ENCODE measurements at places on chromosomes 11 and 22.

GRCh38 chr11:36931139-36931538 lies 333.1 kb upstream of the RAG2 start:
- DNase-seq: no peak

DNA sequence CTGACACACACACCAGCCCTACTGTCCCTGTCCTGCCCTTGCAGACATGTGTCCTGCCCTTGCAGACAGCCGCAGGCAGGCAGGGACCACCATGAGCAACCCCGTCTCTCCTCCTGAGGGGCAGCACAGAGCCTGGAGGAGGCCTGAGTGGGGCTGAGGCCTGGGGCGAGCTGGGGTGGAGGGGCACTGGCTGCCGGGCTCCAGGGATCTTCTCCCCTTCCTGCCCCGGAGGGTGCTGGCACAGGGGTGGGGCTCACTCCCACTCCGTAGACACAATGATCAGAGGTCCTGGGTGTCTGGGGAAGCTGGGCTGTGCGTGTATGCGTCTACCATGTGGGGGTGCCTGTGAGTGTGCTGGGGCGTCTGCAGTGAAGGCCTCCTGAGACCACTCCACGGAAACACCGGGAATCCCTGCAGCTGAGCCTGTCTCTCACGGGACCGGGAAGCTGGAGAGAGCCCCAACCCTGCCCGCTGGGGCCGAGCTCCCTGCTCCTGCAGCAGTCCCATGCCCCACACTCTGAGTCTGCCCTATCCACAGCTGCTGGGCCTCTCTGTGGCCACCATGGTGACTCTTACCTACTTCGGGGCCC lies 588 bp downstream of the TSPAN32 start:
- DNase-seq: no peak

- DNase-seq: no peak
These were observed 41.9 kb downstream of the ATG16L2 start for GRCh38 chr11:72856065-72856464.

- DNase-seq: no peak
These were observed 24.0 kb upstream of the P2RY2 start for GRCh38 chr11:73194034-73194507.

- DNase-seq: no peak
These were observed 30.7 kb downstream of the SERPINH1 start for GRCh38 chr11:75592715-75593114.

GRCh38 chr11:70935006-70935768 lies 317.2 kb downstream of the SHANK2 start:
- no peak for DNase-seq

GRCh38 chr11:13308704-13309103 lies 31.1 kb downstream of the BMAL1 start:
- DNase-seq: no peak

GRCh38 chr11:35031867-35032266 lies 107.1 kb upstream of the CD44 start:
- no peak for DNase-seq

- no peak for DNase-seq
These were observed 2.0 kb downstream of the KCNJ11 start for GRCh38 chr11:17386331-17387084.

GRCh38 chr22:46465345-46465720 lies 72.1 kb downstream of the CELSR1 start:
- no peak for DNase-seq

GRCh38 chr11:116601814-116602636 lies 170.8 kb downstream of the BUD13 start:
- no peak for DNase-seq

- DNase-seq: no peak
These were observed 38.2 kb downstream of the FEZ1 start for GRCh38 chr11:125457814-125458343.

- no peak for DNase-seq
These were observed 447.8 kb upstream of the CNTN5 start for GRCh38 chr11:98572941-98573340.

- no peak for DNase-seq
These were observed 9.3 kb downstream of the CSF2RB start for GRCh38 chr22:36922711-36923110.

- DNase-seq: no peak
These were observed 51.5 kb downstream of the ALG9 start for GRCh38 chr11:111819829-111820237.

DNA sequence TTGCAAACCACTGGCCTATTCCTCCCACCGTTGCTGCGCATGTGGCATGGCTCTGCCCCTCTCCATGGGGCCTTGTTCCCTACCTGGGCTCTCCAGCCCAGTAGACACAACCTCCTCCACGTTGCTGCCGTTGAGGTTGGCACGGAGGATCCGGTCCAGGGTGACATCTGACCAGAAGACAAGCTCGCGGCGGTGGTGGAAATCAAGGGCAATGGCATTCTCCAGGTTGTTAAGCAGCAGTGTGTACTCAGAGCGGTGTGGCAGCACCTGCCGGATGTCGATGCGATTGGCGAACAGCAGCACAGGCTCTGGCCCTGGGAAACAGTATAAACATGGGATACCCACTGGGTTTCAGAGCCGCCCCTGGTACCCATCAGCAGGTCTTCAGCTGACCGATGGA lies 23.8 kb downstream of the LRP4 start:
- no peak for DNase-seq

GRCh38 chr11:9777066-9777465 lies 113.2 kb downstream of the SWAP70 start:
- DNase-seq: no peak

GRCh38 chr11:132846075-132846474 lies 686.2 kb downstream of the OPCML start:
- DNase-seq: no peak

DNA sequence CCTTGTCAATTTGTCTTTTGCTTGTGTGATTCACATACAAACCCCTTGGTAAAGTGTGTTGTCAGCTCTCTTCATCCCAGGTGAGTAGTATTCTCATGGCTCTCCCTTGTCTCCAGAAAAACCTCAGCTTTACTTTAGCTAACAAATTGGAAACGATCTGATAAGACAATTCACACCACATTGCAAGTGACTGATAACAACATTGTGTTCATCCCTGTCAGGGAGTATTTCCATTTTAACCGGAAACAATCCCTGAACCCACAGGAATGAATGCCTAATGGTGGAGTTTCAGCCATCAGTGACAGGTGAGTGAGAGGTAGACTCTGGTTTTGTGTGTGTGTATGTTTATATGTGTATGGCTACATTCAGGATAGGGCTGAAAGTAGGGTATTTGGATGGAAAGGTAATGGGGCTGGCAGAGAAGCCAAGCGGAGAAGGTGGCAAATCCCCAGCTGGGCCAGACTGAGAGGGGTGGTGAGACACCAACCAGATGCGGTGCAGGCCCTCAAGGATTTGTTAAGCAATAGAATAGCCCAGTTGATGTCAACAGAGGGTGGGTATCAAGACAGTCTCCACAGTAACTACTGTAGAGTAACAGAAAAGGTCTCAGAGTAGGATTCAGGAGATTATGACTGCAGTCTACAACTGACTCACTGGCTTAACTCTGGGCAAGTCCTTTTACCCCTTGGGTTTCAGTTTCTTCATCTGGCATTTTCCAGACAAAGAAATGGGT lies 7.6 kb downstream of the LRRC51 start:
- no peak for DNase-seq

- DNase-seq: no peak
These were observed 4.5 kb downstream of the WNT11 start for GRCh38 chr11:76201672-76202412.

DNA sequence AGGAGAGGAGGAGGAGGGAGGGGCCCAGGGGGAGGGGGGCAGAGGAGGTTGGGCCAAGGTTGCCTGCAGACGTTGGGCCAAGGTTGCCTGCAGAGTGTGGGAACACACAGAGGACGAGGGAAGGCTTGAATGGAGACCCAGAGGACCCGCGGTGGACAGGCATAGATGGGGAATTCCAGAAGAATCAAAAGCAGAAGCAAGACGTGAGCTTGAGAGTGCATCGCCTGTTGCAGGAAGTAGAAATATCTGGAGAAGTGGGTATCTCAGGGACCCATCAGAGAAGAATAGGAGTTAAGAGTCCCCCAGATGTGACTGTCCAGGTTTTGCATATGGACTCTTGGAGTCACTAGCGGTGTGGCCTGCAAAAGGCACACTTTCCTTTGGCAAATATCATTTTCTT lies 670.2 kb downstream of the TBC1D22A start:
- no peak for DNase-seq

GRCh38 chr22:23282089-23282501 lies 101.8 kb downstream of the BCR start:
- no peak for DNase-seq

DNA sequence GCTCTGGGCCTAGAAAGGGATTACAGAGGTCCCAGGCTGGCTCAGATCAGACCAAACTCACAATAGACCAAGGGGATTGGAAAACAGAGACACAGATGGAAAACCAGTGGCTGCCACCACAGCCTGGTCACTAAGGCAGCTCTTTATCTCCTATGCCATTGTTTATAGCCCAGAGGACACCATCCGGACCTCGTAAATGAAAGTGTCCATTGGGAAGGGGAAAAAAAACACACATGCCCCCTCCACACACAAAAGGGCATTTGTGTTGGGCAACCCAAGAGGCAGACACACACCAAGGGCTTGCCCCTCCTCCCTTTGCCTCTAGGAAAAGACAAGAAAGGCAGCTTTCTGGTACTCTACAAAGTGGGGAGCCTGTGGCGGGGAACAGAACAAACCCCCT lies 85.9 kb downstream of the GAB2 start:
- no peak for DNase-seq

GRCh38 chr11:15276621-15277020 lies 161.9 kb downstream of the INSC start:
- no peak for DNase-seq

DNA sequence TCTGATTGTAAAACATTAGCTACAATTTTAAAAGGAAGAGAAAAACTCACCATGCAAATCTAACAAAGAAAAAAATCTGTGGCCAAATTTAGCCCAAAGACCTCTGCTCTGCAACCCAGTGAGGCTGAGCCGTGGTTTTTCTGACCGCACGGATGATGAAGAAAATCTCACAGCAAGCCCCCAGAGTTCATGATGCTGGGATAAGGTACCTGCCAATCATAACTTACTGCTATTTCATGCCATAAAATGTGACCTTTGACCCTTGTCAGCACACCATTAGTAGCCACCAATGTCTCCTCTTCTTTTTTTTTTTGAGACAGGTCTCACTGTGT lies 11.1 kb downstream of the CERK start:
- DNase-seq: no peak

DNA sequence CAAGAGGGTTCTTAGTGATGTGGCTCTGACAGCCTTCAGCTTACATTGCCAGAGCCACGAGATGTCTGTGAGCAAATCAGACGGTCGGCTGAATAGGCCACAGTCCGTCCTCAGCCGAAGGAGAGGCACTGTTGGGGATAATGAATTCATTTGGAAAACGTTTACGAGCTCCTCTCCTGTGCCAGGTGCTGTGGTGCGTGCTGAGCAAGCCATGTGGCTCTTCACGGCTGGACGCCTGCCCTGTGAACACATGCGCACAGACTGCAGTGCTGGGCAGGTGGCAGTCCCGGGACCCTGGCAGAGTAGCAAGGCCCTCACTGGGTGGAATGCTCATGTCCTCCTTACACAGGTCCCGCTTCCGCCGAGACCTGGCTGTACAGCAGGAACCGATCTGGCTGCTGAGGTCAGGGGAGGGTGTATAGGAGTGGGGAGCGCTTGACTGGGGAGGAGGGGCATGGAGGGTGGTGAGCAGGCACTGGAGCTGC lies 6.8 kb downstream of the TBC1D22A start:
- no peak for DNase-seq

DNA sequence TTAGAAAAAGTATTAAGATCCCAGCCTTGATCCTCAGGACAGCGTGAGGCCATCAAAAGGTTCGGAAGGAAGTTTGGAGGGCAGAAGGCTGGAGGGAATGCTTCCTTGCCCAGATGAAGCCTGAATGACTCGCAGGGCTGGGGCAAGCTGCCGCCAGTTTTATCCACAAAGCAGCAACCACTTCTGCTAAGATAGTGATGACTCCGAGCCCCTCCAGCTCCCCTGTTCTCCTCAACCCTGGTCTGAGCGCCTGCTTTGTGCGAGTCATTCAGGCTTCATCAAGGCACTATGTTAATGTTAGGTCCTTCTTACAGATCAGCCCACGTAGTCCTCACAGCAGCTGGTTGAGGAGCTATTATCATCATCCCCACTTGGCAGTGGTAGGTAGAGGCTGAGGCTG lies 158.8 kb downstream of the COMMD9 start:
- no peak for DNase-seq

- DNase-seq: peak; percentile 27
These were observed 141.2 kb upstream of the TIMP3 start for GRCh38 chr22:32660292-32660691.

- peak; percentile 10 for DNase-seq
These were observed 33.4 kb downstream of the GDPD5 start for GRCh38 chr11:75492181-75492820.

- no peak for DNase-seq
These were observed 1.0 kb upstream of the BRSK2 start for GRCh38 chr11:1388763-1389102.

- DNase-seq: no peak
These were observed 26.7 kb downstream of the TREH start for GRCh38 chr11:118652681-118653181.

- DNase-seq: no peak
These were observed 255 bp upstream of the SYNGR1 start for GRCh38 chr22:39349506-39349966.

DNA sequence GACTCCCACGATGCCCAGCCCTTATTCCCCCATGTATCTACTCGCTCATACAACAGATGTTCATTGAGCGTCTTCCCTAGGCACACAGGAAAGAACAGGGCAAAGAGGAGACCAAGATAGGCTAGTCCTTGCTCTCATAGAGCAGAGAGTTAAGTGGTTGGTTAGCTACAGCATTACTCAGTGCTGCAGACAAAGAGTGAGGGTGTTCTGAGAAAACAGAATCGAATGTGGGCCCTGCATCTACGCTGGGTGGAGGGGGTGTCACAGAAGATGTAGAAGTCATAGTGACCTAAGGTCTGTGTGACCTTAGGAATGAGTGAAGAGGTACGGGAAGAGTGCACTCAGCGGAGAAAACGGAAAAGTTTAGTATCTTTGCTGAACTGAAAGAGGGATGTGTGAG lies 12.3 kb downstream of the PSMD13 start:
- DNase-seq: no peak

- DNase-seq: no peak
These were observed 745 bp upstream of the FAM118A start for GRCh38 chr22:45308957-45309421.
